Esophagus muscularis mucosa (tissue), 4 donors: ENCODE measurements at places on chromosomes 7 and 10. TPM values are rescaled to one million over a fixed set of nuclear protein-coding genes. Genes with fewer than 3 reads are reported as not detected.

DNA sequence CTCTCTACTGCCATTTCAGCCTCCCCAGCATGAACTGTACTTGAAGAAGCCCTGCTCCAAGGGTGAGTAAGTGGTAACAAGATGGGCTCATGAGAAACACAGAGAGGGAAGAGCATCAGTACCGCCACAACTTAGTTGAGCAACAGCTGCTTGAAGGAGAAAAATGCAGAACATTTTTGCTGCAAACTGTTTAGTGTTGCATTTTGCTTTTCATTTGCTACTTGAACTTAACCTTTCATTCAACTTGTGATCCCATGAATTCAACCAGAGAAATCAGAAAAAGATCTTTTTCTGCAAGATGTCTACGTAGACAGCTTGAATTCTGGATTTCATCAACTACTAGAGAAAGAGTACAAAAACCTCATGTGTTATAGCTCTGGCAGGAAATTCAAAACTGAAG, 40.7 kb downstream of the ANK3 start:
- H3K4me1 ChIP-seq = peaks cover 13% of the 10 kb centered on the region
- DNase-seq = no peak
- H3K27me3 ChIP-seq = no peaks in the 10 kb centered on the region
- no peaks in the 10 kb centered on the region for H3K36me3 ChIP-seq
- H3K27ac ChIP-seq = no peak overlapping the region
- H3K4me3 ChIP-seq = no peak overlapping the region

CNPY1 gene
- total RNA-seq = not detected

DNA sequence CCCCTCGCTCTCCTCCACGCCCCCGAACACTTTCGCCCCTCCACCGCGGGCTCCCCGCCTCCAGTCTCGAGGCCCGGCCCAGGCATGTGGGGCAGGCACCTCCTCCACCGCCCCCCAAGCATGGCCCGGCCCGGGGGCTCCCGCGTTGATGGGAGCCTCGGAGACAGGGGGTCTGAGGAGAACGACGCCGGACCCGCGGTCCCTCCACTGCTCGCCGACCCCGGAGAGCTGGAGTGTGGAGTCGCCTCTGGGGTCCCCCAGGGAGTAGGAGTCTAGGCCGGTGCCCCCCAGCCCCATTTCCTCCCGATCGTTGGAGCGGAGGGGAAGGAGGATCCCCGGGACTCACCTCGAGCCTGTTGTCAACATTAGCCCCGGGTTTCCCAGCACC, 206 bp downstream of the UPF2 start:
- H3K4me1 ChIP-seq = peaks cover 38% of the 10 kb centered on the region
- H3K27ac ChIP-seq = peak overlapping the region; percentile 95
- no peak for DNase-seq
- no peaks in the 10 kb centered on the region for H3K36me3 ChIP-seq
- no peaks in the 10 kb centered on the region for H3K27me3 ChIP-seq

DNA sequence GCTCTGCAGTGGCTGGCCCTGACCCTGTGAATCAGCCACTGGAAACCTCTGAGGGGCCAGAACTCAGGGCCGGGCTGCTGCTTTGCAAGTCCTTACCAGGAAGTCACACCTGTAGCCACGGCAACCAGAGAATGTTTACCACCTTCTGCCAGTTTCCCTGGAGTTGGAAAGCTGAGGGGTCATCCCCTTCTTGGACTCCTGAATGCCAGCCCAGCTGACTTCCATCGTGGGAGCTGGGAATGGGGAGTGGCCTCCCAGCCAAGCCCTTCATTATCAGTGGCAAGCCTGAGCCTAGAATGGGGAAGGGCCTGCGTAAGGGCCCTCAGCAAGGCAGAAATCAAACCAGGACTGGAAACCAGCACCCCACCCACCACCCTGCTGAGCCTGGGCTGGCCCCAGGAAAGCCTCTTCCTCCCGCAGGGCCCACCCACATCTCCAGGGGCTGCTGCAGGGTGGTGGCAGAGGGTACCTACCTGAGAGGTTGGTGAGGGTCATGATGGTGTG, 6.5 kb upstream of the CRHR2 start:
- H3K4me3 ChIP-seq = no peak overlapping the region
- DNase-seq = no peak
- peaks cover 8% of the 10 kb centered on the region for H3K4me1 ChIP-seq
- H3K27me3 ChIP-seq = peaks cover 18% of the 10 kb centered on the region
- H3K36me3 ChIP-seq = no peaks in the 10 kb centered on the region

PTPRN2 gene
- 3.1 TPM for total RNA-seq

GRCh38 chr7:38838725-38839385, 70.1 kb downstream of the VPS41 start:
- H3K27me3 ChIP-seq = no peaks in the 10 kb centered on the region
- H3K4me3 ChIP-seq = no peak overlapping the region
- H3K36me3 ChIP-seq = no peaks in the 10 kb centered on the region
- H3K27ac ChIP-seq = no peak overlapping the region
- DNase-seq = no peak
- H3K4me1 ChIP-seq = peaks cover 8% of the 10 kb centered on the region

NPY gene
- total RNA-seq = 33.2 TPM

DNA sequence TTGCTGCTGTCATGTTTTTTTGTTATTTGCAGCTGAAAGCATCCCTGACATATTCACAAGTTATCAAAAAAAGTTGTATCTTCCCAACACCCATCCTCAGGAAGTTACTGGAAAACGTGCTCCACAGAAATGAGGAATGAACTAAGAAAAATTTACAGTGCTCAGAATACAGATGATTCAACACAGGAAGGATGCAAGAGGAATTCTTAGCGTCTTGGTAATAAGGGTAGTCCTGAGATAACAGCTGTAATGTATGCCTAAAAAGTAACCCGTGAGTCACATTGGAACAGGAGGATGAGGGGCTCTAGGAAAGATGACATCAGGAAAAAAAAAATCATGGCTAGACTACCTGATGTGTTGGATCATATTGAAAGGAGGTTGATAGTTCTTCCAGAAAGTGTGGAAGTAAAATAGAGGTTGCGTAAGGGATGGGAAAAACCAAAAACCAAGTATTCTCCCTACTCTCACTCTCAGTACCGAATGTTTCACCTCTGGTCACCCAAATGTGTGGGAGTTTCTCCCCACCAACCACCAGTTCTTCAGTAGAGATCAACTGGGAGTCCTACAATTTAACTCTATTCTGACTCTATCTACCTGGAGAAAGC, 3.9 kb downstream of the ADAM12 start:
- peaks cover 17% of the 10 kb centered on the region for H3K4me1 ChIP-seq
- peaks cover 8% of the 10 kb centered on the region for H3K27me3 ChIP-seq
- no peak overlapping the region for H3K27ac ChIP-seq
- no peaks in the 10 kb centered on the region for H3K36me3 ChIP-seq

GRCh38 chr7:105017657-105018365, 3.8 kb downstream of the KMT2E start:
- H3K36me3 ChIP-seq = no peaks in the 10 kb centered on the region
- H3K27me3 ChIP-seq = no peaks in the 10 kb centered on the region
- peak overlapping the region; percentile 100 for H3K27ac ChIP-seq
- peaks cover 66% of the 10 kb centered on the region for H3K4me1 ChIP-seq
- peak overlapping the region; percentile 67 for H3K4me3 ChIP-seq

PRPS1L1 gene
- not detected for total RNA-seq

GRCh38 chr7:28984631-28985030, 26.5 kb upstream of the TRIL start:
- no peaks in the 10 kb centered on the region for H3K36me3 ChIP-seq
- H3K27me3 ChIP-seq = no peaks in the 10 kb centered on the region
- peak; percentile 89 for DNase-seq
- no peak overlapping the region for H3K27ac ChIP-seq

DNA sequence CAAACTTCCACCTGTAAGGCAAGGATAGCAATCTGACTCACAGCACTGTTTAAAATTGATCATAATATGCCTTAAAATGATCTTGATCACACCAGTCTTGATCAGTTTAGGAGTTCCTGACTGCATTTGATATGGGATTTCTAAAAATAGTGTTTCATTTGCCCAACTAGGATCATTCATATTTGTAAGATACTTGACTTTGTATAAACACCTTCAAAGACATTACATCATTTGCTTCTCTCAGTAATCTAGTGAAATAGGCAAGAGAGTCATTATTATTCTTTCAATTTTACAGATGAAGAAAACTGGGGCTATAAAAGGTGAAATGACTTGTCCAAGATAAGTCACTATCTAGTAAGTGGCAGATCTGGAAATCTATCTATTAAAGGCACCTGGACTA, 521.1 kb downstream of the GATA3 start:
- no peak overlapping the region for H3K27ac ChIP-seq
- no peaks in the 10 kb centered on the region for H3K4me1 ChIP-seq
- H3K27me3 ChIP-seq = no peaks in the 10 kb centered on the region
- no peak for DNase-seq

SMO gene
- 18.7 TPM for total RNA-seq

DNA sequence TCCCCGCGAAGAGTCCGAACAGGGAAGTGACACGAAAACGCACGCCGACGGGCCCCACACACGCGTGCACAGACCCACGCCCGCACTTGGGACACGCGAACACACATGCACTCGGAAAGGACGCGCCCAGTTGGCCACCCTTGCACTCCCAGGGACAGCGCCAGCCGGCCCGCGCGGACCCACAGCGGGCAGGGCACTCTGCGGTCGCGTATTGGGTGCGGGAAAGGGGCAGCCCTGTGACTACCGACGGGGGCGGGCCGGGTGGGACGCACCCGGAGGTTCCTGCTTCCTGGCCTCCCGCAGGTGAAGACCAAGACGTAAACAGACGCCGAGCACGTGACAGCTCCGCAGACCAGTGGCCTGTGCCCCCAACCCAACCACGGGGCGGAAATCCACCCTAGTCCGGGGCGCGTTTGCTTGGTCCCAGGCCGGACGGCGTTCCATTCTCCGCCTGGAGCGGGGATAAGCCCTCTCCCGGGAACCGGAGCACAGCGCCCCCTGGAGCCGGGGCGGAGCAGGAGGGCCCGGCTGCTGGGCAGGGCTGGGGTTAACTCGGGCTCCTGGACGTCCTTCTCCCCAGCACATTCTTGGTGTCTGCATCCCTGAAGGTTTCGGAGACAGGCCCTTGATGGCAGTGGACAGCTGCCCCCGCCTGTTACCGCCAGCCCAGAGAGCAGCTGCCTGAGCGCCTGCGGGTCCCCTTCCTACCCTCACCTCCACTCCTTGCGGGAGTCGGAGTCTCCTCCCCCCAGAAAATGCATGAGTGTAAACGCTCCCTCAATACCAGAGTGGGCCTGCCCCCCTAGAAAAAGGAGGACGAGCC, 2.0 kb upstream of the LZTS2 start:
- DNase-seq = no peak
- no peaks in the 10 kb centered on the region for H3K27me3 ChIP-seq
- peak overlapping the region; percentile 93 for H3K4me3 ChIP-seq
- H3K27ac ChIP-seq = peak overlapping the region; percentile 100
- H3K4me1 ChIP-seq = peaks cover 53% of the 10 kb centered on the region

DNA sequence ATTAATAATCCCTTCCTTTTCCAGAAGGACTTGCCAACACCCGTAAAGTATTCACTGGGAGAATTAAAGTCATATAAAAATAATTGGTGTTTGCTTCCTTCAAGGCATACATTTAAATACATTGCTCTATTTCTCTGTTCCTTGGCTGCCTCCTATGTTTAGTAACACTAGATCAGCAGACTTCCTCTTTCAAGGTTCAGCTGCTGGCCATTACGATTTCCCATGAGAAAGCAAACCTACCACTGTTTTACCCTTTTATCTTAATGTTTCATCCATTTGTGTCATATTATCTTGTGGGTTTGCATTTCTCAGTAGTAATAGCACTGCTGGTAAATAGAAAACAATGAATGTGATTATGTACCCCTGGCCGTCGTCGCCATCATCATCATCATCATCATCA, 313.8 kb upstream of the BMPER start:
- H3K4me3 ChIP-seq = no peak overlapping the region
- no peak overlapping the region for H3K27ac ChIP-seq
- no peaks in the 10 kb centered on the region for H3K36me3 ChIP-seq
- DNase-seq = no peak

DNA sequence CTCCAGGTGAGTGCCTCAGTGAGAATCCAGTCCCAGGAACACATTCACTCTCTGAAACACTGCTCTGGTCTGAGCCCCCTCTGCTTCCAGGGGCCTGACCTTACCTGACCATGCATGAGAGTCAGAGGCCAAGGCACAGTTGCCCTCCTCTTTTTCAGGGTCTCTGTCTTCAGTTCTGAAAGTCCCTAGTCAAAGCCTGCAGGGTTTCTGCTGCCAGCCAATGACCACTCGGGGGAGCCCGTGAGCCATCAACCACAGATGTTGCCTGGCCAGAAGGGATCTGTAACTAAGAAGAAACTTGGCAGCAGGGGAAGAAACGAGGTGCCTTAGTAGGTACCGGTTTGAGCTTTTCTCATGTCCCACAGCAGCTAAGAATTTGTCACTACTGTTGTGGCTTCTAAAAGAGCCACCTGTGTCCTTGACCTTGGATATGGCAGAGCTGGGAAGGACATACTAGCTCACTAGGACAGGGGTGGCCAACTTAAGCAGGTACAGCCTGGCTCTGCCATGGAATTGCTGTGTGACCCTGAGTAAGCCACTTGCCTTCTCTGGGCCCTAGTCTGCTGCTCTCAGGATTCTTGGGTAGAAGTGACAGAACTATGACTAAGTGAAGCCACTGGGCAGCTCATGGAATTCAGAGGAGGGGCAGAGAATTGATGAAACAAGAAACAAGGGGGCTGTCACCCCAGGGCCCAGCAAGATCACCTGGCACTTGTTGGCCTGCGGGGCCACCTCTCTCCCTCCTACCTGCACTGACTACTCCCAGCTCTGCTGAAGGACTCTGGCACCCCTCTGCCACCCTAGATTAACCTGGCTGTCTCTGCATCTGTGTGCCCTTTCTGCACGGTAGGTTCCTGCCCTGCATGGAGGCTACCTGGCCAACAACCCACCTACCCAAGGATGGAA, 83.8 kb upstream of the GPR26 start:
- no peak overlapping the region for H3K27ac ChIP-seq
- no peaks in the 10 kb centered on the region for H3K27me3 ChIP-seq
- no peak overlapping the region for H3K4me3 ChIP-seq
- peaks cover 25% of the 10 kb centered on the region for H3K4me1 ChIP-seq
- H3K36me3 ChIP-seq = no peaks in the 10 kb centered on the region
- peak; percentile 96 for DNase-seq

DNA sequence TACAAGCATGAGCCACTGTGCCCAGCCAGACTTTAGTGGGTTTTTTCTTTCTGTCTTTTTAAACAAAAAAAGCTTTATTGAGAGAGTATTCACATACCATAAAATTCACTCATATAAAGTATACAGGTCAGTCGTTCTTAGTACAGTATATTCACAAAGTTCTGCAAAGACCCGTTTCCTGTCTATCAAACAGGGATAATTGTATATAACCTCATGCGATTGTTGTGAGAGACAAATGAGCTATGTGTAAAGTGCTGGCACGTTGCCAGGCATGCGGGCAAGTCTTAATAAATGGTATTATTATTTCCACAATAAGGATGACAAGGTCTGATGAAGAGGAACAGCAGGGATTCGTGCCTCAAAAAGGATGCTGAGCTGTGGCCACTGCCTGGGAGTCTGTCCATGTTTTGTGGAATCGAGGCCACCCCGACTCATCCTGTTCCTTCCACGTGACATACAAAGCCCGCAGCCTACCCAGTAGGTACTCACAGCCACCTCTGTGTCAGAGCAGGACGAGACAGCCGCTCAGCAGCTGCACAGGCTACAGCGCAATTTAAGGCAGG, 51.6 kb downstream of the SMKR1 start:
- H3K4me3 ChIP-seq = no peak overlapping the region
- H3K27me3 ChIP-seq = peaks cover 26% of the 10 kb centered on the region
- no peaks in the 10 kb centered on the region for H3K4me1 ChIP-seq
- no peaks in the 10 kb centered on the region for H3K36me3 ChIP-seq
- H3K27ac ChIP-seq = no peak overlapping the region
